ENCODE measurements at places on chromosomes 3 and 15.
A peak's percentile ranks its signal among the peaks of the same experiment; 100 is the strongest.

DNA sequence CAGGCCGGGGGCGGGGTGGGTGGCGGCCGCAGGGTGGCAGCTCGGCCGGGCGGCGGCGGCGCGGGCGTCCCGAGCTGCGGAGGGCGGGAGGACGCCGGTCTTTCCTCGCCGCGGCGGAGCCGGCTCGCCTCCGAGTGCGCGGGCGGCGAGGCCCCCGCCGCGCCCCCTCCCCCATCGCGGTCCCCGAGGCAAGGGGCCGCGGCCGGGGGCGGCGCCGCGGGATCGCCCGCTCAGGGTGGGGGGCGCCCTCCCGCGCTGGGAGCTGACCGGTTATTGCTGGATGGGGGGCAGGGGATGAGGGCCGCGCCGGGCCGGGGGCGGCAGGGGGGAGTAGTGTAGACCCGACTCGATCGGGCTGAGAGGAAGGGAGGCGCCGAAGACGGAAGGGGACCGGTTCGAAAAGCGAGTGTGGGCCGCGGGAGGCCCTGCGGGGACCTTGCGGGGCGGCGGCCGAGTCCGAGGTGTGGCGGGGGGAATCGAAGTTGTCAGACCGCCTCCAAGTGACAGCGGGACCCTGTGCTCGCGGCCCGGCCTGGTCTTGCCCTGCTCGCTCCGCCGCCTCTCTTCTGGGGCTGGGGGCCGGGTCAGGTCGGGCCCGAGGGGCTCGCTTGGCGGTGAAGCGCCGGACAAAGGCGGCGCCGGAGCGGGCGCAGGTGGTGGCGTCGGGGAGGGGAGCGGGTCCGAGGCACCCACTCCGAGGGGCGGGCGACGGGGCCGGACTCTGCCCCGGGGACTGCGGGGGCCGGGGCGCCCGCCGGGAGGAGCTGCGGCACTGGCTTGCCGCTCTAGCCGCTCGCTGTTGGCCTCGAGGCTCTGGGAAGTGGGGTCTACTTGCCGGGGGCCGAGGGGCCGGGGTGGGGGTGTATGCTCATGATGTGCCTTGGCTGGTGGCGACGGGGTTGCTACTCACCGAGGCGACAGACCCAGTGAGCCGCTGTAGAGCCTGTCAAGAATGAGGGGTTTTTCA is 1.1 kb downstream of the BAHD1 start:
- DNase-seq, result peak; percentile 36

DNA sequence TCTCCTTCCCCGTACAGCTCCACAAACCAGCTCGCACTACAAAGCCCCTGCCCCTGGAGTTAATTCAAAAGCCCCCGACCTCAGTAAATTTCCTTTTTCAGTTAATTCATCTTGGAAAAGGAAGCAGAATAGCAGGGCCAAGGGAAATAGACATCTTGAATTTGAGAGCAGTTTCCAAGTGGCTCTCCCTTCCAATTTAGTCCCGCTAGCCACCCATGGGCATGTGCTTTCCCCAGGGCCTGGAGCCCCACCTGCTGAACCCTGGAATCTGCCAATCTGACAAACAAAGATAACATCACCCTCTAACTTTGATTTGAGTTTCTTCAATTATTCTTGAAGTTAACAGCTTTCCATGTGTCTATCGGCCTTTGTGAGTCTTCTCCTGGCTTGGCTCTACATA is 31.7 kb downstream of the PRR20G start:
- DNase-seq, result no peak

DNA sequence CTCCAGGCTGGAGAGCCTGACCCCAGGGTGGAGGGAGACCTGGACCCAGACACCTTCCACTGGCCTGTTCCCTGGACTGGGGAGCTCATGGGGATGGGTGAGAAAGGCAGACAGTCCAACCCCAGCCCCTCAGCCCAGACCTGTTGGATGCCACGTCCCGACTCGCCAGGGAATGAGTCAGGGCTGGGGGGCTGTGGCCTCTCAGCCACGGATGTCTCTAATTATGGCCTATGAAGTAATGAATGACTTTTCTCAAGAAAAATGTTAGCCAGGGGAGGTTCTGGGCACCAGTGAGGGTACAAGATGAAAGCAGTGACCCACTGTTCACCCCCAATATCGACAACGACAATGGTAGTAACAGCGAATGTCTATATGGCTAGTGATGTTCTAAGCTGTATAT is 107.0 kb upstream of the RPL32 start:
- DNase-seq, result no peak

DNA sequence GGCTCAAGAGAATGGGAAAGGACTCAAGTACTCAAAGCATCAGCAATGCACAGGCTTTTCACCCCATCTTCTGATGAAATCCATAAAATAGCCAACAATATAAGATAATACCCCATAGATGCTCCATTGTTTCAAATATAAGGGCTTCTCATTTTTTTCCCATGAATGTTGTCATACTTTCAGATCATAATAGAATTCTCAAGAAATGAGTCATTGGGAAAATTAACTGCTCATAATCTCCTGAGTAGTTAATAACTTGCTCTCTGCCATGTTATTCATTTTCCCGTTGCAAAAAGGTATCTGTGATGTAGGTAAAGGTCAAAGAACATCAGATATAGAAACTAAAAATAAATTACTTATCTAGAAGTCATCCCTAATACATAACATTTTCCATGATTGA is 121.9 kb downstream of the NSUN3 start:
- DNase-seq, result no peak

GRCh38 chr15:63020128-63020527 is 22.4 kb upstream of the TPM1 start:
- no peak for DNase-seq

GRCh38 chr15:28873585-28874190 is 12.1 kb upstream of the APBA2 start:
- DNase-seq, result no peak
